ENCODE measurements at places on chromosomes 2 and 18.

DNA sequence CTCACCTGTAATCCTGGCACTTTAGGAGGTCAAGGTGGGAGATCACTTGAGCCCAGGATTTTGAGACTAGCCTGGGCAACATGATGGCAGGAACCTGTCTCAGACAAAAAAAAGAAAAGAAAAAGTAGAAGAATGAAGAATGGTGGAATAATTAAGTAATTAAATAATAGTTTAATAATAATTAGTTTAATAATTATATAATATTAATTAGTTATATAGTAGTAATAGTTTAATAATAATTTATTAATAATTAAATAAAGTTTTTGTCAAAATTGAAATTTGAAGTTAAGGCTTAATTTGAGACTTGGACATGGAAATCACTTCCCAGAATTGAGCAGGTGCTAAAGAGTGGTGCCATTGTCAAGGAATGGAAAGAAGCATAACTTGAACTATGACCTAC, 52.2 kb upstream of the ABCA12 start:
- no peak for DNase-seq

DNA sequence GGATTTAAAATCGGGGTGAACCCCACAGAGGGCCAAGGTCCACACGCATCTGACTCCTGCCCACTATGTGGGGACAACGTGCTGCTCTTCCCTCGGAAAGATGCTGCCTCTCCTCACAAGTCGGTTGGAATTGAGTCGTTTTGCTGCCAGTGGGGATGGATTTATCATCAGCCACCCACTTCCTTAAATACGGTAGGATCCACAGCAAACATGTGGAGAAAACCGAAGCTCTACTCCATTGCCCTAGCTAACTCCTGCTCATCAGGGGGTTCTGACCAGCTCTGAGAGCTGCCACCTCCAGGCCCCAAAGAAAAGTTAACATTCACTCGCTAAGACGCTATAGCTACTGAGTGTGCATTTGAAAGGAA, 80.9 kb downstream of the CHRNA1 start:
- DNase-seq: no peak

DNA sequence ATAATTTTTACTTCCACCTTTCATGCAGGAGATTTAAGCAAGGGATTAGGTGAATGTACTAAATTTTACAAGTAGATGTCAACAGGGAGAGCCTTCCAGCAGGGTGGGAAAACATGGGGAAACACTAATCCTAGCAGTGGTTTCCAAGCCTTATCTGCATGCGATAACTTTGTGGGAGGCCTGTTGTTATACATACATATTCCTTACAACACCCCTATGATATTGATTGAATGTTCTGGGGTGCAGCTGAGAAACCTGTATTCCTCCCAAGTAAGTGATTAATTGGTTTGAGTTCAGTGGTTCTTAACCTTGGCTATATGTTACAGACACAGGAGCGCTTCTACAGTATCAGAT, 65.9 kb downstream of the COL4A4 start:
- no peak for DNase-seq

DNA sequence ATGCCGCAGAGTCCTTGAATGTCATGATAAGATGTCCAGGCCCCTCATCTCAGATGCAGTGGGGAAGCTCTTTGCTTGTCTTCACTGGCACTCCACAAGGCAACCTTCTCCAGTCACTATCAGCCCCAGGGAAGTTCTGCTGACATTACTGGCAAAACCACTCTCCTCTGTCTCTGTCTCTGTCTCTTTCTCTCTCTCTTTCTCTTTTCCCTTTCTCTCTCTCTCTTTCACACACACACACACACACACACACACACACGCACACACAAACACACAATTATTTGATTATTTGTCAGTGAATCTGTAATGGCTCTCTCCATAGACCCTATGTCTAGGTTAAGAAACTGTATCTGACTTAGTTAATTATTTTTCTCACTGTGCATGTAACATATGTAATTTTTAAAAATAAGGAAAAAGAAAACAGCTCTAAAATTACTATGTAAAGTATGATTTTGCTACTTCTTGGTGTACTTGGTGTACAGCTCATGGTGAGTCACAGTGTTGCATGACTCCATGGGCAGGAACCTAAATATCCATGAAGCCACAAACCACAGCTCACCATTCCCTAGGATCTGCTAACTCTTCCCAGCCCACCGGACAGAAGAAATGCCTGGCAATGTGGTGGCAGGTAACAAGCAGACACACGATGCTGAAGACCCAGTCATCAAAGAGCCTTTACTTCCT, 594.9 kb upstream of the ID2 start:
- no peak for DNase-seq

DNA sequence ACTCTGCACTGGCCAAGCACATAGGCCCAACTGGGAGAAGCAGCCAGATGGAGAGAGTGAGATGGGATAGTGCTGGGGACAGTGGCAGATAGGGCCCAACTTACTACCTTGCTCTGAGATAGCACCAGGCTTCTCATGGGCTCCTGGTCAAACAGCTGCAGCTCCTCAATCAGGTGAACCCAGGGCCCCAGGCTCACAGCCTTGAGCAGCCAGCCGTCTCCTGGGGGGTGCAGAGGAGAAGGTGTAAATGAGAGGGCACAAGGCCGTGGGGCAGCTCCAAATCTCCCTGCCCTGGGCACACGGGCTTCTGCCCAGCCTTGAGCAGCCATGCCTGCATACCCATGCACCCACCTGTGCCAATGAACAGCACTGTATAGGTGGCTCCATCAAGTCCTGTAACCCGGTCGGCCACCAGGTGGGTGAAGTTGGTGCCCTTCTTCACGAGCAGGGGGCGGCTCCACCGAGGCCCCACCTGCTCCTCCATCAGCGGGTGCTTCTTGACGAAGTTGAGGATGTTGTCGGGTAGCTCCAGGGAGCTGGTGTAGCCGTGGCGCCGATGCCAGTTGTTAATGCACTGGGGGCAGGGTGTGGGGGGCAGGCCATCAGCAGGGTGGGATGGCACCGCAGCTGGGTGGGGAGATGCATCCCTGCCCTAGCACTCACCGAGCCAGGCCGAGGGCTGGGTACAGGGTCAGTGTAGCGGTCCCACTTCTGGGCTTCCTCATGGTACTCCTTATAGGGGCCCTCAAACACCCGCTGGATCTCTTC, 5.9 kb upstream of the ANKRD39 start:
- no peak for DNase-seq

- DNase-seq: no peak
These were observed 103.2 kb downstream of the INHBB start for GRCh38 chr2:120448961-120449810.

DNA sequence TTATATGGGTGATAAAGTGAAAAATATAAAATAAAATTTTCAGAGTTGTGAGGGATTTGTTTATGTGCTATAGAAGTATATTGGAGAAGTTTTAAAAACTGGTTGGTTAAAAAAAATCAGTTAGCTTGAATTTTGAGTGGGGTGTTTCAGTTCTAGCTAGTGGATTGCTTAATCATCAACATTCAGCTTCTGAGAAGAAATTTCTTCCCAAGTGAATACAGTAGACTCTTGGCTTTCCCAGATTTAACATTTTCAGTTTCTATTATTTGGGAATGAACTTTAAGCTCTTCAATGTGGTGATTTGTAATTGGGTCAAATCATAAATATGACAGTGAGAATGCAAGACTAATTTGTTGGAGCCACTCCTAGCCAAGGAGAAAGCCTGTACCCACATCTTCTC, 120.8 kb downstream of the PLCL1 start:
- DNase-seq: no peak

DNA sequence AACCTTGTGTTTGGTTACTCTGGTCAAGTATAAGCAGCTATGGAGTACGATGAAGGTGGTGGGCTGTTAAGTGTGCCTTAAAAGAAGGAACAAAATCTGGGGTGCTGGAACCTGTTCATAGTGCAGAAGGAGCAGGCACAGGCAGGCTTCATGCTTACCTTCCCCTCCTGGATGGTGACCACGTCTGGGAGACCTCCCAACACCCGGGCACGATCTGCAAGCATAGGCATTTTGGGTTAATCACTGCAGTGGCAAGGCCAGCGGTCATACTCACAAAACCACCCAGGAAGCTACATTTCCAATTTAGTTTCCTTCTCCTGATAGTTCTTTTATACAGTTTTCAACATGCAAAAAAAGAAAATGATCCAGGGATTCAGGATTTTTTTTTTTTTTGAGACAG, 58.7 kb upstream of the LPIN2 start:
- DNase-seq: no peak

- DNase-seq: no peak
These were observed 4.9 kb upstream of the MAT2A start for GRCh38 chr2:85534099-85534498.

DNA sequence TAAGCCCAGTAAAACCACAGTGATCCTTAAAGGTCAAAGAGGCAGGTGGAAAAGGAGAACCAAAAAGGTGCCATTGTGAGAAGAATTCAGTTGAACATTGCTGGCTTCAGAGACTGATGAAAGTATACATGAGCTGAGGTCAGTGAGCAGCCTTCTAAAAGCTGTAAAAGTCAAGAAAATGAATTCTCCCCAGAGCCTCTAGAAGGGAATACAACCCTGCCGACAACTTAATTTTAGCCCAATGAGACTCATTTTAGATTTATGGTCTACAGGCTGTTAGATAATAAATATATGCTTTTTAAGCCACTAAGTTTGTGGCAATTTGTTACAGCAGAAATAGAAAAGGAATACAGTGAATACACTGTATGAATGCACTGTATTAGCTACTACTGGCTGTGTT, 911.4 kb downstream of the TRIB2 start:
- no peak for DNase-seq

GRCh38 chr18:75491361-75491760, 63.9 kb upstream of the SMIM21 start:
- no peak for DNase-seq

DNA sequence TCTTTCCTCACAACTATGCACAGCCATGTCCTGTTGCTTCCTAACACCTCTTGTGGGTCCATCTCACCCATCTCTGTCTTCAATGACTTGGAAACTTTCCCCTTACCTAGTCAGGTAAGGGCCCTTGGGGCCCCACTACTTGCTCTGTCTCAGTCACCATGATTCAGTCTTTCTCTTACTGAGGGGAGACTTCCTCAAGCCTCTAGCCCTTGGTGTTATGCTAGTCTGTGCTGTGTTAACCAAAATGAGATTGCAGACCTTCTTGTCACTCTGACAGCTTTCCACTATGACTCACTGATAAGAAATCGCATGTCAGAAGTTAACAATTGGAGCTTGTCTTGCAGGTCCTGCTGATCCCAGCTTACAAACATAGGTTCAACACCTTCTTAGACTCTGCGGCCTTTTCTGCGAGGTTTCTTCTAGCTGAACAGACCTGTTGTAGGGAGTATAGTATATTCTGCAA, 65.3 kb downstream of the WDR75 start:
- no peak for DNase-seq
